Keratinocyte (primary cell): ENCODE measurements at places on chromosomes 12 and 14.
A peak's percentile ranks its signal among the peaks of the same experiment; 100 is the strongest.

DNA sequence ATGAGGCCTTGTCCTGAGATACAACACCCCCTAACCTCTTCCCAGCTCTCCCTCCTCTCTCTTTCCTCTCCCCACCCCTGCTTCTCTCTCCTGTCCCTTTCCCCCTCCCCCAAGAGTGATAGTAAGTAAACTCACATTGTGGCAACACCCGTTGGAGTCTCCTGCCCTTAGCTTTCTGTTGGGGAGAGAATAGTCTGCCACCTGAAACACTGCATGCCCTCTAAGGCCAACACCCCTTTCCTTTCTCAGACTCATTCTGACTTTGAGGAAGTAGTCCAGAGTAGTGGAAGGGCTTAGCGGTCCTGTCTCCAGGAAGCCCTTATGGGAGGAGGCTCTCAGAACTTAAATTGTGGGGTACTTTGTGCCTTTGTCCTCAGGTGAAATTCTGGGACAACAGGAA lies 95.2 kb downstream of the PRKCH start:
- no peaks in the 10 kb centered on the region for H3K36me3 ChIP-seq
- H3K4me3 ChIP-seq, result no peak overlapping the region
- H3K27me3 ChIP-seq, result no peaks in the 10 kb centered on the region
- no peak for DNase-seq

GRCh38 chr12:38144601-38145436 lies 171.8 kb upstream of the ALG10B start:
- DNase-seq, result no peak
- H3K27me3 ChIP-seq, result no peaks in the 10 kb centered on the region
- H3K27ac ChIP-seq, result no peak overlapping the region
- H3K4me1 ChIP-seq, result no peaks in the 10 kb centered on the region
- no peak overlapping the region for H3K4me3 ChIP-seq

DNA sequence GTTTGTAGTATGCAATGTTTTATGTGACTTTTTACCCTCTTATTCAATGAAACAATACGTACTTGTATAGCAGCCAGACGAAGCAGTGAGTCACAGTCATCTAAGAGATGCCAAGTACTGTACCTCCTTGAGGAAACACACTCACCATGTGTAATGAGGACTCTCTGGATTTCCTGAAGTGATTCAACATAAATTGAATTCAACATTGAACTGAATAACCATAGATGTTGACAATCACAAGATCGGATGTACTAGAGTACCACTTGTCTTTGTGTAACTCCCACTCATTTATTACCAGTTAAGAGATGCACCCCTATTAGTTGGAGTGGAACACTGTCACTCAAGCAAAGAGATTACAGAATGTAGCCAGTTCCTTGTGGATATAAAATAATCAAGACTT lies 175.2 kb upstream of the HMGA2 start:
- no peaks in the 10 kb centered on the region for H3K36me3 ChIP-seq
- H3K4me3 ChIP-seq, result no peak overlapping the region
- H3K4me1 ChIP-seq, result peaks cover 46% of the 10 kb centered on the region
- no peaks in the 10 kb centered on the region for H3K27me3 ChIP-seq

GRCh38 chr14:105165761-105166485 lies 2.7 kb downstream of the JAG2 start:
- H3K4me1 ChIP-seq, result peaks cover 39% of the 10 kb centered on the region
- H3K27ac ChIP-seq, result peak overlapping the region; percentile 44
- peak overlapping the region; percentile 58 for H3K4me3 ChIP-seq
- DNase-seq, result peak; percentile 61
- peaks cover 6% of the 10 kb centered on the region for H3K27me3 ChIP-seq

DNA sequence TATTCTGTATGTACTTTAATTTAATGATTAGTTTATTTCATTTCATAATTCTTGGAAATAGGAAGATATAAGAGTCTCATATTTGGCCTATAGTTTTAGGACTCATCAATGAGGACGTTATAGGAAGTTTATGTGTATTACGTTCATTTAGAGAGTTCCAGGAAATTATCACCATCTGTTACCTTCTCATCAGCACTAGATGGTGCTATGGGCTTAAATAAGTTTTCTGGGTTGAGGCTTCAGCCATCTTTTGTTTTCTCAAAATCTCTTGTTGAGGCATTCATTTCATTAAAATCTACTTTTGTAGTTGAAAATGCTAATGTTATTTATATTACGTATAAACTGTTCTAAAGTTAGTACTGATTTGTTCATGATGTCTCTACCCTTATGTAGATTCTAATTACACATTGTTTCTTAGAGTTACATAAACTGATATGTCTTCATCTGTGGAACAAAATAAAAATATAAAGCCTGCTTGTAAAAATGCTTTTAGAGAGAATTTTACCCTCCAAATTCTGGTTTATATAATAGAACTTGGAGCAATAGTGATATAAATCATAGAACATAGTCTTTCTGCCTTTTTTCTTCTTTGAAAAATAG lies 89.2 kb downstream of the CFAP54 start:
- no peaks in the 10 kb centered on the region for H3K4me1 ChIP-seq
- H3K4me3 ChIP-seq, result no peak overlapping the region
- H3K27me3 ChIP-seq, result no peaks in the 10 kb centered on the region
- no peak for DNase-seq
- no peaks in the 10 kb centered on the region for H3K36me3 ChIP-seq
- no peak overlapping the region for H3K27ac ChIP-seq

- H3K27ac ChIP-seq, result no peak overlapping the region
- H3K4me3 ChIP-seq, result peak overlapping the region; percentile 57
- H3K4me1 ChIP-seq, result no peaks in the 10 kb centered on the region
- H3K36me3 ChIP-seq, result no peaks in the 10 kb centered on the region
- H3K27me3 ChIP-seq, result peaks cover 19% of the 10 kb centered on the region
Observed at GRCh38 chr12:39145175-39145999, 240.0 kb upstream of the CPNE8 start.

GRCh38 chr14:54975856-54976255 lies 51.0 kb downstream of the WDHD1 start:
- H3K4me3 ChIP-seq, result no peak overlapping the region
- no peaks in the 10 kb centered on the region for H3K27me3 ChIP-seq
- DNase-seq, result no peak
- H3K36me3 ChIP-seq, result no peaks in the 10 kb centered on the region
- peaks cover 7% of the 10 kb centered on the region for H3K4me1 ChIP-seq

GRCh38 chr12:63849106-63849620 lies 4.7 kb downstream of the SRGAP1 start:
- peaks cover 23% of the 10 kb centered on the region for H3K4me1 ChIP-seq
- H3K27ac ChIP-seq, result no peak overlapping the region
- DNase-seq, result no peak
- H3K4me3 ChIP-seq, result no peak overlapping the region
- no peaks in the 10 kb centered on the region for H3K27me3 ChIP-seq
- peaks cover 14% of the 10 kb centered on the region for H3K36me3 ChIP-seq

DNA sequence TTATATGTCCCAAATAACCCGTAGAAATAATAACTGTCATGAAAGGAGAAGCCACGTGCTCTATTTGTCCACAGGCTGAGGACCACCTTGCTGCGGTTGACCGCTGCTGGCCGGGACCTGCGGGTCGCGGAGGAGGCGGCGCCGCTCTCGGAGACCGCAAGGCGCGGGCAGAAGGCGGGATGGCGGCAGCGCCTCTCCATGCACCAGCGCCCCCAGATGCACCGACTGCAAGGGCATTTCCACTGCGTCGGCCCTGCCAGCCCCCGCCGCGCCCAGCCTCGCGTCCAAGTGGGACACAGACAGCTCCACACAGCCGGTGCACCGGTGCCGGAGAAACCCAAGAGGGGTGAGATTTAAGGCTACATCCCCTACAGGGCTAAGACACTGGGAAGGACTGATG lies 21.0 kb downstream of the RPGRIP1 start:
- no peaks in the 10 kb centered on the region for H3K36me3 ChIP-seq
- peaks cover 8% of the 10 kb centered on the region for H3K27me3 ChIP-seq
- H3K4me3 ChIP-seq, result peak overlapping the region; percentile 46
- no peak for DNase-seq
- H3K4me1 ChIP-seq, result no peaks in the 10 kb centered on the region

DNA sequence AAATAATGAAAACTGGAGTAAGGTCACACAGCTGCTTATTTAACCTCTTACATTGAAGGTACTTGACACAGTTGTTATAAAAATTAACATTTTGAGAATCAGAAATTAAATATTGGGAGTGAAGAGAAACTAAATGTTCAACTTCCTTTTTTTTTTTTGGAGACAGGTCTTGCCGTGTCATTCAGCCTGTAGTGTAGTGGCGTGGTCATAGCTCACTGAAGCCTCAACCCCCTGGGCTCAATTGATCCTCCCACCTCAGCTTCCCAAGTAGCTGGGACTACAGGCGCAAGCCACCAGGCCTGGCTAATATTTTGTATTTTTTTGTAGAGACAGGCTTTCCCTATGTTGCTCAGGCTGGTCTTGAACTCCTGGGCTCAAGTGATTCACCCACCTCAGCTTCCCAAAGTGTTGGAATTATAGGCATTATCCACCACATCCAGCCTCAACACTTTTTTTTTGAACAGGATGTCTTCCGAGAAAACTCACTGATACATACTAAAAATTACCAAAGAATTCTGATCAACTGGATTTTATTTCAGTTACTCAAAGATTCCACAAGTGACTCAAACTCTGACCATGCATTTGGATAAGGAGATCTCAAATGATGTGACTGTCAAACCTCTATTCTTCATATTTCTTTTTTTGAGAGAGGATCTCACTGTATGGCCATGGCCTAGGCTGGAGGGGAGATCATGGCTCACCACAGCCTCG lies 35.4 kb downstream of the SGPP1 start:
- no peaks in the 10 kb centered on the region for H3K4me1 ChIP-seq
- DNase-seq, result no peak
- H3K27me3 ChIP-seq, result no peaks in the 10 kb centered on the region
- no peak overlapping the region for H3K27ac ChIP-seq
- H3K4me3 ChIP-seq, result no peak overlapping the region
